NCI-H1436 (cell line): ENCODE measurements at places on chromosomes 16 and 17.

- DNase-seq: no peak
These were observed 13.6 kb downstream of the CHD9 start for GRCh38 chr16:53068423-53068833.

GRCh38 chr16:29743827-29744531 is 1.8 kb downstream of the C16orf54 start:
- DNase-seq: no peak

- DNase-seq: peak; percentile 65
These were observed 221.0 kb downstream of the CCDC182 start for GRCh38 chr17:57523926-57524632.

DNA sequence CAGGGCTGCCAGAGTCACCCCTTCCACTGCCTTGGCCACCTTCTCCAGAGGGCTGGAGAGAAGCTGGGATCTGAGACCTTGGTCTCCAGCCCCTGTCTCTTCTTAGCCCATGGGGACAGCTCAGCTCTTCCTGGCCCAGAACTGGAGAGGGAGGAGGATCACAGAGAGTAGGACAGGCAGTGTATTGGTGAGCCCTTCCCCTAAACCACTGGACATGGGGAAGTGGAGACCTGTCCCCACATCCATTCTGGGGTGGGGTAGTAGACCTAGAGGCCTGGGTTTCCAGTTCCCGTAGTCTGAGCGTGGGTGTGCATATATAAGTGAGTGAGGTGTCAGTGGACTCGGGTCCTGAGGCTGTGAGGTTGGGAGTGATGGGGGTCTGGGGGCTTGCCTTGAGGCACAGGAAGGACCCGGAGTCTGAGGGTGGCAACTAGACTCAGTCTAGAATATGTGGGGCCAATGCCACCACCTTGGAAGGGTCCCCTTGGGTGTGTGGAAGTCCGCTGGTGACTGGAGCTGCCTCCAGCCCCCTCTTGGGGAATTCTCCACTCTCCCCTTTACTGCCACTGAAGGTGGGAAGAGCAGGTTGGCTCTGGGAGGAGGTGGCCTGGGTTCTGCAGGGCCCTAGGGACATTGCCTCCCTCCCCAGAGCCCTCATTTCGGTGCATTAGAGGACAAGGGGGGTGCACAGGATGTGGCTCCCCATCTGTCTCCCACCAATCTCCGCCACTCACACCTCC is 19.9 kb downstream of the GJD3 start:
- DNase-seq: peak; percentile 60

GRCh38 chr17:81547614-81547982 is 4.6 kb downstream of the FAAP100 start:
- no peak for DNase-seq

DNA sequence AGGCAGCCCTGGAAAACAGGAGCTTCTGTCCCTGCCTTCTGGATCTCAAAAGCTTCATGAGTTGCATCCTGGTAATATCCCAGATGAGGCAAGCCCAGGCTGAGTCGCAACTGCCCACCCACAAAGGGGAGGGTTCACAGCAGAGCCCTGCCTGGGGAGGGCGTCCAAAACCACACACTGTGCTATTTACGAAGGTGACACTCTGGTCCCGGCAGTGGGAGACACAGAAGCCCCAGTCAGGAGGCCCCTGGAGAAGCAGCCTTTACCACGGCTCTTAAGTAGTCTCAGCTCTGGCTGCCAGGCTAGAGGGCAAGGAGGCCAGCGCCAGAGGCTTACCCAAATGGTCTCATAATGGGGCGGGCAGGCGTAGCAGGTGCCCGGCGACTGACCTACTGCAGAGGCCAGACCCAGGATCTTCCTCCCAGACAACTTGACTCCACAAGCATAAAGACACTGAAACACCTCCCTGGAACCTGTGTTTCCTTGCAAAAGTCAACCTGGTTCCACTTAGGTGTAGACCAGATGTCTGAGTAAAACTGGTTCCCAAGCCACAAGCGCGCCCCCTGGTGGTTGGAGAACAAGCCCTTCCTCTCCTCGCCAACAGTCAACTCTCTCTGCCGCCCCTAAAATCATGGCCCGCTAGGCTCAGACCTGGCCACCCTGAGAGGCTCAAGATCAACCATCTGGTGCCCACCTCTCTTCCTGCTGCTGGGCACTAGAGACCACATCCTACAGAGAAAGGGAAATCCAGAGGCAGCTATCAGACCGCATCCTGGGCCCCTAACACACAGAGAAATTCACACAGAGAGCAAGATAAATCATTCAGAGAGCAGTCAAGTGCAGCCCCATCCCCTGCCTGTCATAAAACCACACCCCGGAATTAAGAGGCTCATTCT is 5.2 kb downstream of the AXIN2 start:
- peak; percentile 36 for DNase-seq
